Endothelial cell of umbilical vein (primary cell): ENCODE measurements at places on chromosomes 6 and 20. TPM values are rescaled to one million over a fixed set of nuclear protein-coding genes. Genes with fewer than 3 reads are reported as not detected.

Gene KIF13A
- 55.5 and 65.8 TPM in 2 replicates for total RNA-seq

DNA sequence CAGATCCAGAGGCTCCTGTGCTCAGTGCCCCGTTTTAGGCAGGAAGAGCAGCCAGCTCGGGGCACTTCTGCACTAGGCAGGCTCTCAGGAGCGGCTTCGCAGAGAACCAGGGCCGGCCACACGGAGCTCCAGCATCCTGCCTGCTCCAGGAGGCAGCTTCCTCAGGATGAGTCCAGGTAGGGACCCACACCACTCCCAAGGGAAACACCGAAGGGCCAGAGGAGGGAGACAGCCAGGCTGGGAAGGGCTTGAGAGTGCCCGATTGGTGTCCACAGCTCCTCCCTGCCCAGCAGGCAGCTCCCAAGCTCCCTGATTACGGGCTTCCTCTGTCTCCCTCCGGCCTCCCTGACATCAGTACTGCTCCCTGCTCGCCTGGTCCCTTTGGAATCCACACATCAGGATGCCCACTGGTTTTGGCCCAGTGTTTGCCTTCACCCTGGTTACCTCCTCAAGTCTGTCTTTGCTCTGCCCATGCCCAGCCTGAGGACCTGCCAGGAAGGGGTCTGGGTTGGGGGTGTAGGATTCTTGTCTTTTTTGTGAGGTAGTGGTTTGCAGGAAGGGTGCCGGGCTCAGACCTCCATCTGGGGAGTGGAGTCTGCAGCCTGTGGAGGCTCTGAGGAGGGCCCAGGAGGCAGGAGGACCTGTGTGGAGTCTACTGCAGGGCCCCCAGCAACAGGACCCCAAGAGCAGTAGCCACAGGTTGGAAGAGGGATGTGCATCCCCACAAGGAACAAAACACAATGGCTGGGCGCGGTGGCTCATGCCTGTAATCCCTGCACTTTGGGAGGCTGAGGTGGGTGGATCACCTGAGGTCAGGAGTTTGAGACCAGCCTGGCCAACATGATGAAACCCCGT, 11.2 kb upstream of the PYGB start:
- no peak overlapping the region for H3K4me3 ChIP-seq
- peaks cover 19% of the 10 kb centered on the region for H3K4me1 ChIP-seq
- no peak for DNase-seq
- H3K36me3 ChIP-seq, result no peaks in the 10 kb centered on the region

GRCh38 chr6:136963259-136963658, 41.2 kb downstream of the SLC35D3 start:
- no peaks in the 10 kb centered on the region for H3K36me3 ChIP-seq
- H3K27ac ChIP-seq, result no peak overlapping the region
- no peaks in the 10 kb centered on the region for H3K27me3 ChIP-seq
- no peak overlapping the region for H3K4me3 ChIP-seq
- DNase-seq, result no peak

DNA sequence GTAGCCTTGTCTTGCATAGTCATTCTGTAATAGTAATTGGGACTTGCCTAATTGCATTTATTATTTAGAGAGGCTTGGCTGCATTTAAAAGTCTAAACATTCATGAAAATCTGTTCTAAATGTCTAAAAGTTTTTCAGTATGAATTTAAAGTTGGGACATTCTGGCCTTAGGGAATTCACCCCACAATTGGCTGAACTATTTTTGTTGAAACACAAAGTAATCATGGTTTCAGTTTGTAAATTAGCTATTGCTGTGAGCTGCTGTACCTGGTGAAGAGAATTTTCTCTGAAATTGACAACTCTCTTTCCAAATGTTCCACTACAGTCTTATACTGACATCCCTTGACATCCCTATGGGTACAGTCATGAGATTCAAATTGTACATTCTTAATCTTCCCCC, 253.0 kb downstream of the FARS2 start:
- H3K27me3 ChIP-seq, result no peaks in the 10 kb centered on the region
- H3K36me3 ChIP-seq, result no peaks in the 10 kb centered on the region
- H3K4me1 ChIP-seq, result no peaks in the 10 kb centered on the region
- no peak for DNase-seq
- no peak overlapping the region for H3K27ac ChIP-seq

DNA sequence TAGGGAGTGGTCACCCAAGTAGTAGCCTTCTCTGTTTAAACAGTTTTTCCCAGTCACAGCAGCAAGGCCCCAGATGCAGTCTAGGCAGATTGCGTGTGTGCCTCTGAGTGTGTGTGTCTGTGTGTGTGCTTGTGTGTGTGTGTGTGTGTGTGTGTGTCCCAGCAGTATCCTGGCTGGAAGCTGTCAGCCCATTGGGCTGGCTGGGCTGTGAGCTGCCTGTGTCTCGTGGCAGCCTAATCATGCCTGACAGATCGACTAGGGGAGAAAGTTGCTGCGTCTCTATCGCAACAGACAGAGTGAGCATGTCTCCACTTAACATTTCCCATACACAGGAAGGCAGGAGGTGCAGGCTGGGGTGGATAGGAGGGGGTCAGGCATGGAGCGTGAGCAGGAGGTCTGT, 42.9 kb upstream of the LRFN2 start:
- no peaks in the 10 kb centered on the region for H3K36me3 ChIP-seq
- H3K27ac ChIP-seq, result no peak overlapping the region
- H3K4me3 ChIP-seq, result no peak overlapping the region

Gene POM121L2
- total RNA-seq, result not detected in 2 replicates
